Myocyte (in vitro differentiated cells): ENCODE measurements at places on chromosomes 6 and 20.

DNA sequence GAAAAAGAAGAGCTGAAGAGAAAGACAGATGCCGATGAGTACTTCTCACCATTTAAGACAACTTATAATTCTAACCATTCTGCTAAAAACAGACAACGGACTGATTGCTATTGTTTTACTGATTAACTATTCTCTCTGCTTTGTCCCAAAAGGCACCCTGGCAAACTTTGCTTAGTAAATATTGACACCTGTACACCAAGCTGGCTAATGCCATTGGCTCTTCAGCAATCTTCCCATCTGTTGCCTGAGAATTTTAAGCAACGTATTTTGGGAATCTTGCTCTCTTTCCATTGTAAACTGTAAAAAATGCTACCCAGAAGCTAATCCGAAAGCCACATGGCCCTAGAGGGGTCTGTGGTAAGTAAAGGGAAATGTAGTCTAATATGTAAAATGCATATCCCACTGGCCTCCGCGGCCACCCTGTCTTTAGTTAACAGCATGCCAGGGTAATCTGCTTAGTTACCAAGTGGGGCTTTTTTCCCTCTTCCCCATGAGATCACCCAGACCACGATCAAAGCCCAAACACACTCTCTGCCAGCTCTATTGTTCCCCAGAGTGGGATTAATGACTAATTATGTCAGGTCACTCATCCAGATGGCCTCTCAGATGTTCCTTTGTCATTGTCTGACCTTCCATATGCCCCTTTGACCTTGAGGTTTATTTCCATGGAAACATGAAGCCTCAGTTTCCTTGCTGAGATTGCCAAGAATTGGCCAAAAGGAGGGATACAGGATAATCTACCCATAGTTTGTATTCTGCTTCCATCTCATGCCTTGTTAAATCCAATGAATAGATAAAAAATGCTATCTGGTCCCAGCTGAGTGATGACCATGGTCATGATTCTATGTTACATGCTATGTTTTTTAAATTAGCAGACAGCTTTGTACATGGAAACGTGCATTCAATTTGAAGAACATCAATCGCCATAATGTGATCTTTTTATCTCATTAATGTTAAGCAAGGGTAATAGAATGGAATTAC lies 216.4 kb upstream of the MCHR2 start:
- peak; percentile 47 for DNase-seq

DNA sequence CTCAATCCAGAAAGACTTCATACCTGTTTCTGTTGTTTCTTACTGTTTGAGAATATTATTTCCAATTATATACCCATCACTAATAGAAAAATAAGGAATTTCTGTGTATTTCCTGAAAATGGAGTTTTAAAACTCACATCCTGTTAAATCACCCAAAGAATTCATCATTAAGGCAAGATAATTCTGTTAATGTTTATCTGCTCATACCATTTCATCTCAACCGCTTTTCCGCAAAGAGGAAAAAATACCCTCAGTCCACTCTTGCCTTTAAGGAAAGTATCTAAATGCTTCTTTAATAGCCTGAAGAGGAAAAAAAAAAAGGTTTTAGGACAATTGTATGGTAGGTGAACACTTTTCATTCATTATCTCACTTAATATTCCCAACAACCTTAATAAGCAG lies 7.3 kb downstream of the TPMT start:
- DNase-seq = no peak

GRCh38 chr6:47234266-47234933 lies 75.3 kb downstream of the TNFRSF21 start:
- DNase-seq = no peak

DNA sequence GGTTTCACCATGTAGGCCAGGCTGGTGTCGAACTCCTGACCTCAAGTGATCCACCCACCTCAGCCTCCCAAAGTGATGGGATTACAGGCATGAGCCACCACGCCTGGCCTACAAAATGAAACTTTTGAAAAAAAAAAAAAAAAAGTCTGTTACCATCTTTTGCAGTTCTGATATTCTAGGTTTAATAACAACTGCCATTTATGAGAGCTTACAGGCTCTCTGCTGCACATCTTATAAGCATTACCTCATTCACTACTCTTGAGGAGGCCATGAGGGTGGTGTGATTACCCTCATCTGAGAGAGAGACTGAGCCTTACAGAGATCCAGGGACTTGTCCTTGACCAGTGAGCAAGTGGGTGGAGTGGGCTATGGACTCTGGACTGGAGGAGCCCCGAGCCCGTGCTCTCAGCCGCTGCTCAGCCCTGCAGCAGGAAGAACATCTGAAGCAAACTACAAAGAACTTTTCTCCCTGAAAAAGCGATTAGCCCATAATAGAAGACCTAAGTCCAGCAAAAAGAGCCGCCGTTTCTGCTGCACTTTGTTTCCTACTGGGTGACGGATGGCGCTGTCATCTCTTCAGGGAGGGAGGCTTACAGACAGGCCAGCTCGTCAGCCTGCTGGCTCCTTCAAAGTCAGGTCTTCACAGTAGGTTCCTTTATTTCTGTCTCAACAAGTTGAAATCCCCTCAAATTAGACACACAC lies 119.8 kb upstream of the AKAP12 start:
- no peak for DNase-seq

GRCh38 chr6:141216726-141217125 lies 916.0 kb upstream of the GJE1 start:
- no peak for DNase-seq
